Kidney epithelial cell (primary cell): ENCODE measurements at places on chromosomes 1 and 21. TPM values are rescaled to one million over a fixed set of nuclear protein-coding genes. Genes with fewer than 3 reads are reported as not detected.

The DLGAP3 gene
- total RNA-seq: 0.75 and 0.82 TPM in 2 replicates

The PTGER3 gene
- total RNA-seq: 0.29 and 1.4 TPM in 2 replicates

The SLC45A1 gene
- total RNA-seq: 0.79 and 1.5 TPM in 2 replicates

The CD2 gene
- not detected in 2 replicates for total RNA-seq

The FCRL5 gene
- total RNA-seq: not detected in 2 replicates

DNA sequence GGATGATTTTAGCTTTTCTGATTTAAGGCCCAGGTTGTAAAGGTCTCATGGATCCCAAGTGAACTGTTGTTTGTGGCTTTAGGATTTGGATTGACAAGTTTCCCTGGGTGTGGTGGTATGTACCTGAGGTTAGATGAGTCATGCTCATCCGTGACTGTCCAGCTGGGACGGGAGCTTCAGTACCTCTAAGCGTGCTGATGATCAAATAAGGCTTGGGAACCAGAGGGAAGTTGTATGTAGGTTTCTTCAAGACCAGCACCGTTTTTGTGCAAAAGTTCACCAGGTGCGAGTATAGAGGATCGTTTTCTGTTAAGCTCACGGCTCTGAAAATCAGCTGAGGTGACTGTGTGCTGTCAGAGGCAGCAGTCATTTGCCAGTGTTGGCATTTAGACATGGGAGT, 19.8 kb downstream of the PLA2G2E start:
- peak; percentile 23 for DNase-seq
